ENCODE measurements at places on chromosomes 5 and 9. TPM values are rescaled to one million over a fixed set of nuclear protein-coding genes. Genes with fewer than 3 reads are reported as not detected.

GABBR2 gene
- 0.16 TPM for total RNA-seq

SH3RF2 gene
- 6.7 TPM for total RNA-seq

RELL2 gene
- total RNA-seq = 6.6 TPM

BRINP1 gene
- total RNA-seq = 5.8 TPM

SLC6A7 gene
- total RNA-seq = not detected

SPATA31D1 gene
- not detected for total RNA-seq

FAM163B gene
- not detected for total RNA-seq

TSLP gene
- 20.8 TPM for total RNA-seq

FGF1 gene
- total RNA-seq = 1.2 TPM

PCDHA7 gene
- total RNA-seq = 0.18 TPM

PPIP5K2 gene
- total RNA-seq = 32.1 TPM

CDK7 gene
- 50.8 TPM for total RNA-seq

PDZD2 gene
- total RNA-seq = under 0.01 TPM

CKMT2 gene
- total RNA-seq = not detected

ARHGEF37 gene
- 2.6 TPM for total RNA-seq

OSMR gene
- 57.2 TPM for total RNA-seq

TTC39B gene
- 22.1 TPM for total RNA-seq

CACFD1 gene
- 18.0 TPM for total RNA-seq

Measured in fibroblast of the aortic adventitia (primary cell).